Stimulated activated CD4-positive, alpha-beta T cell treated with anti-CD3 and anti-CD28 coated beads, Interleukin-1b, Interleukin-23, amount 100 ng/mL, for 4 hours (primary cell): ENCODE measurements at places on chromosomes 5 and 9.

DNA sequence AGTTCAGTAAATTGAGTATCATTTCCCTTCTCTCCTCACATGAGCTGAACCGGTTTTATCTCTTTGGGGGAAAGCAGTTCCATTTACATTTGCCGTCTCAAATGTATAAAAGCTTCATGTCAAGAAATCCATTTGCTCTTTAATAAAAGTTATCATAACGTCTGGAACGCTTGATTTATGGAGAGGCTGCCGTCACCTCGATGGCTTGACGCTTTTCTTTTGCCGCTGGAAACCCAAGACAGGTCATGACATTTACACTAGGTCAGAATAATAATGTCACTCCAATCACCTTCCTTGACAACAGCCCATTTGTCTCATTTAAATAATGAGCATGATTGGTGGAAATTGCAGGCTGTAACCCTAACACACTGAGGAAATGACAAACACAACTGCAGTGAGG lies 443.4 kb downstream of the IRX1 start:
- no peak for DNase-seq

DNA sequence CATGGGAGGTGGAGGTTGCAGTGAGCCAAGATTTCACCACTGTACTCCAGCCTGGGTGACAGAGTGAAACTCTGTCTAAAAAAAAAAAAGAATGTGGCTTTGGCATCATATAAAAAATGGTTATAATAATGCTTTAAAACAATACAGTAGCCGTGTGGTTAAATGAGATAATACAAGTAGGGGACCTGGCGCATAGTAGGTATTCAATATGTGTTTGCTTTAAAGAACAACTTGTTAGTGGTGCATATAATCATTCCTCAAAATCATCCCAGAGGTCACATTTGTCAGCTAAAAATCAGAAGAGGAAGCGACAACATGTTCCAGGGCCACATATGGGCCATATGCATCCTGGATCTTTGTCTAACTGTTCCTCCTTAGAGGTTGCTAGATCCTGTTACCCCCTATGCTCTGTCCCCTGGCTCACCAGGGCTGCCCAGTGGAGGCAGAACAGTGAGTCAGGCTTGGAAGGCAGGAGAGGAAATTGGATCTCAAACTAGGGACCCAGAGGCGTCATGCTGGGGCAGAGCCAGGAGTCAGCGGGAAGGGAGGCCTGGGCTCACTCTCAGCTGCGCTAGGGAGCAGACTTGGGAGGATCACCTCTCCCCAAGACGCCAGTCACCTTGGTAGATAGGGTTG lies 27.7 kb downstream of the LHX6 start:
- no peak for DNase-seq

- no peak for DNase-seq
Measured at GRCh38 chr5:34611464-34612415, 44.4 kb upstream of the RAI14 start.

GRCh38 chr5:155897761-155898160 lies 429.2 kb upstream of the SGCD start:
- no peak for DNase-seq

- no peak for DNase-seq
Measured at GRCh38 chr9:125763394-125763801, 16.2 kb downstream of the PBX3 start.

- no peak for DNase-seq
Measured at GRCh38 chr5:117943541-117943940, 1044.8 kb downstream of the DTWD2 start.

- no peak for DNase-seq
Measured at GRCh38 chr9:20940447-20941173, 90.8 kb downstream of the HACD4 start.

- peak; percentile 47 for DNase-seq
Measured at GRCh38 chr5:73215891-73216610, 43.1 kb downstream of the TMEM174 start.

- no peak for DNase-seq
Measured at GRCh38 chr9:94859226-94859625, 132.7 kb downstream of the AOPEP start.

DNA sequence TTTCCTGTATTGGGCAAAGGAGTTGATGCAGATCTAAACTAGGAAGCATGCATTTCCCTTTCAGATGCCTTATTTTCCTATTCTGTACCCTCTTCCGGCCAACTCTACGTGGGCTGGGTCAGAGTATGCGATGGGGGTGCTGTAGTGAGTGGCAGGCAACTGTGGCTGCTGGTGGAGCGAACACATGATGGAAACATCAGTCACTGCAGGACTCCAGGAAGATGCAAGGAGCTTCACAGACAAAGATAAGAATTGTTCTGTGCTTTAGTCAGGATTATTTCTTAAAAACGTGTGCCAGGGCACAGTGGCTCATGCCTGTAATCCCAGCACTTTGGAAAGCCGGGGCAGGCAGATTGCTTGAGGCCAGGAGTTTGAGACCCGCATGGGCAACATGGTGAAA lies 75.1 kb downstream of the PSAT1 start:
- DNase-seq = no peak

- DNase-seq = no peak
Measured at GRCh38 chr5:89187268-89187667, 304.3 kb upstream of the MEF2C start.

- DNase-seq = no peak
Measured at GRCh38 chr9:114452219-114453165, 52.8 kb downstream of the WHRN start.

DNA sequence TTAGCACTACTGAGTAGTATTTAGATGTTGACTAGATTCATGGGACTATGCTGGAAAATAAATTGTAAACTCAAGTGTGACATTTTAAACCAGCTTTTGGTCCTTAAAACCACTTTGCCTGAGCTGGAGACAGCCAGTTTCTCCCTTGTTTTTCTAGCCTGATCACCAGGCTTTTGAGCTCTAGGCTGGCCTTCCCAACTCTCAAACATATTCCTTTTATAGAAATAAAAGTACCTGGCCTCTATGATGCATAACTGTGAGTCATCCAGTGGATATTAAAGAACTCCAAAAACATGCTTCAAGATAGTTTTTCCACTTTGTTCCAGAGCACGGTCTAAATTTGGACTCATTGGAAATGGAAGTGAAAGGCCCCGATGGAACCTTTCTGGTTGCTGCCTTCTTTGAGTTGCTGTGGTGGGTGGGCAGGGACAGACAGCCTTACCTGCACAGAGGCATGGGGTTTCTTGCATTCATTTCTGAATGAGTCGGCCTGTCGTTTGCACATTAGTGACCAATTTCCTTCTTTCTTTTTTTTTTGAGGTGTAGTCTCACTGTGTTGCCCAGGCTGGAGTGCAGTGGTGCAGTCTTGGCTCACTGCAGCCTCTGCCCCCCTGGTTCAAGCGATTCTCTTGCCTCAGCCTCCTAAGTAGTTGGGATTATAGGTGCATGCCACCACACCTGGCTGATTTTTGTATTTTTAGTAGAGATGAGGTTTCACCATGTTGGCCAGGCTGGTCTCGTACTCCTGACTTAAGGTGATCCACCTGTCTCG lies 43.1 kb downstream of the TRIO start:
- no peak for DNase-seq

DNA sequence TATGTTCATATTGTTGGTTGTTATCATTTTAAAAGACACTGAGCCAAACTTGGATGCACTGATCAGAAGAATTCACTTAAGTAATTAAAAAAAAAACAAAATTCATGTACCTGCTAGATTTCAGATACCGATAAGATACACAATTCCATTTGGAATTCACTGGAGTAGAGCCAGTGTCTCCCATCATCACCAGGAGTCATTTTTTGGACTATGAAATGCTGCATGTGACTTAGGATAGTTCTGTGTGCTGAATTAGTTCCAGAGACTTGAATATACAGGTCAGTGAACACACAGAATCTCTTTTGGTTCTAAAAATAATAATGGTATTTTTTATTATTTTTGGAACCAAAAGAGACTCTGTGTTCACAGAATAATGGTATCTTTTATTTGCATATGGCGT lies 482.6 kb upstream of the PIK3R1 start:
- no peak for DNase-seq

DNA sequence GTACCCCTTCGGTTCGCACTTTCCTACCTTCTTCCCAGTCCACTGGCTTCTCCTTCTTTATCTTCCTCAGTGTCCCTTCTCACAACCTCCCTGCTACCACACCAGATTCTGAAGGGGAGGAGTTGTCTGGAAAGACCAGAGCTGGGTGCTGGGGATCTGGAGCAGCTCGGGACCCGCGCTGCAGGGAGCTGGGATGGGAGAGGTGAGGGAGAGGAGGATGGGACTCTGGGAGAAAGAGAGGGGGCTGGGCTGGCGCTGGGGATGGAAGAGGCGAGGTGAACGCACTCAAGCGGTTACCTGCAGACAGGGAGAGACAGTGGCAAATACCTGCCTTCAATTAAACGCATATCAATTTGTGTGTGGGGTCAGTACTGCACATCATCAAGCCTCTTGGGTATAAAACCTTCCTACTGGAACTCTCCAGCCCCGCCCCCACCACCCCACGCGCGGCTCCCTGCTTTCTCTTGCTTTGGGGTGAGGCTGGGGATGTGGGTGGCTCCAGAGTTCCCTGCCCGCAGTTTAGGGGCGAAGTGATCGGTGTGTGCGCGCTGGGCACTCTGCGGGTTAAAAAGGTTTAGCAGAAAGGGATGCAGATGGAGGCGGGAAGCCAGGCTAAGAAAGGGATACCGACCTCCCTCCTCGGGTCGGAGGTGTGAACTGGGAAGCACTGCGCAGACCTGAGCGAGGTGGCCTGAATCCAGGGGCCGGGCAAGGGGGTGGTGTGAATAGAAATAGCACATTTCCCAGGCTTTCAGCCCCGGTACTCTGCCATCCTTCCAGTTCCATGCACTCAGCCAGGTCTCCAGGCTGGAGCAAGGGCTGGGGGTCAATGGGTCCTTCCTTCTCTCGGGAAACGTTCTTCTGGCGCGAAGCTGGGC lies 977 bp upstream of the PAM start:
- DNase-seq = peak; percentile 22

- no peak for DNase-seq
Measured at GRCh38 chr5:145787001-145787400, 48.1 kb downstream of the PRELID2 start.

DNA sequence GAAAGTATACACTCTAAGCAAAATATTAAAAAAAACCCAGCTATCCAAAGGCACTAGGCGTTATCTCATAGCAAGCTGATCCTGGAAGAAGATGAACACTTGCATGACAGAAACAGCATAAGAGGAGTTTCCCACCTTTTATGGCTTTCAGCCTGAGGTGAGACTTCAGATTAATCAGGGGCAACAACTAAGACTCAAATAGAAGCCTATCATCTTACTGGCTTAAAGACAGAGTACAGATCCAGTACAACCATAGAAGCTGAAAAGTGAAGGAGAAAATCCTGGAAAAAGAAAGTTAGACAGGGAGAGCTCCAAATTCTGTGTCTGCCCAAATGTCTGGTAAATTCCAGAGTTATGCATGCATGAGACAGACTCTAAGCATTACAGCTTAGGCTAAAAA lies 360.8 kb upstream of the KCNN2 start:
- DNase-seq = no peak

GRCh38 chr5:3490957-3491507 lies 104.6 kb upstream of the IRX1 start:
- DNase-seq = no peak

GRCh38 chr5:55800924-55801323 lies 50.2 kb upstream of the IL31RA start:
- no peak for DNase-seq

DNA sequence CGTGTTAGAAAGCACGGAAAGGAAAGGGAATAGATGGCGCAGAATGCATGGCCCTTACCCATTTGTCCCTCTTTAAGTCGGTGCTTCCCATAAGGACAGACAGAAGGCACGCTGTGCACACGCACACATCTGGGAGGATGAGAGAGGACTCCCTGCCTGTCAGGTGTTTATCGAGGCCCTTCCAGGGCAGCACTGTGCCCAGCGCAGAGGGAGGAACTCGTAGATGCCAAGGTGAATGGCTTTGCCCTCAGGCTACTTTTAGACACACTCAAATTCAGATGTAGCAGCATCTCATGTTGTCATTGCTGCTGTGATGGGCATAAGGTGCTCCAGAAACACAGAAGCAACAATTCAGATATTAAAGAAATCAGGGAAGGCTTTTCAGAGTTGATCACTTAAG lies 70.2 kb upstream of the CTSL start:
- no peak for DNase-seq

DNA sequence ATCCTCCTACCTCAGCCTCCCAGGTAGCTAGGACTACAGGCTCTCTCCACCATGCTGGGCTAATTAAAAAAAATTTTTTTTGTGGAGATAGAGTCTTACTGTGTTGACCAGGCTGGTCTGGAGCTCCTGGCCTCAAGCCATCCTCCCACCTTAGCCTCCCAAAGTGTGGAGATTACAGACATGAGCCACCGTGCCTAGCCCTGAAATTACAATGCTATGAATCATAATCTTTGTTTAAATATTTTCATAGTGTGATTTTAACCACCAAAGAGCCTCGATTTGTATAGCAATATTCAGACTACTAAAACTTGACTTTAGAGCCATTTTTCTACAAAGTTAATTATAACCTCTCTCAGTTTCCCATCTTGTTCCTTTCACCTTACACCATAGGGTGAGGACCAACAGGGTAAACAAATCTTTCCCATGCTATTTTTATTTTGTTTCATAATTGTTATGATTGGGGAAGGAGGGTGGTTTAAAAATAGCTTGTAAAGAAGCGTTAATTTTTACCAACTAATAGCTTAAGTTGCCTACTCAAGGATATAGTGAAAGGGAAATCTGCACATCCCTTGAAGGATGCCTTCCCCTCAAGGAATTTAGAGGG lies 32.7 kb downstream of the UBE2D2 start:
- no peak for DNase-seq

GRCh38 chr9:8940650-8941049 lies 1141.1 kb upstream of the DMAC1 start:
- no peak for DNase-seq

- no peak for DNase-seq
Measured at GRCh38 chr9:69030851-69031645, 4.5 kb upstream of the FXN start.

DNA sequence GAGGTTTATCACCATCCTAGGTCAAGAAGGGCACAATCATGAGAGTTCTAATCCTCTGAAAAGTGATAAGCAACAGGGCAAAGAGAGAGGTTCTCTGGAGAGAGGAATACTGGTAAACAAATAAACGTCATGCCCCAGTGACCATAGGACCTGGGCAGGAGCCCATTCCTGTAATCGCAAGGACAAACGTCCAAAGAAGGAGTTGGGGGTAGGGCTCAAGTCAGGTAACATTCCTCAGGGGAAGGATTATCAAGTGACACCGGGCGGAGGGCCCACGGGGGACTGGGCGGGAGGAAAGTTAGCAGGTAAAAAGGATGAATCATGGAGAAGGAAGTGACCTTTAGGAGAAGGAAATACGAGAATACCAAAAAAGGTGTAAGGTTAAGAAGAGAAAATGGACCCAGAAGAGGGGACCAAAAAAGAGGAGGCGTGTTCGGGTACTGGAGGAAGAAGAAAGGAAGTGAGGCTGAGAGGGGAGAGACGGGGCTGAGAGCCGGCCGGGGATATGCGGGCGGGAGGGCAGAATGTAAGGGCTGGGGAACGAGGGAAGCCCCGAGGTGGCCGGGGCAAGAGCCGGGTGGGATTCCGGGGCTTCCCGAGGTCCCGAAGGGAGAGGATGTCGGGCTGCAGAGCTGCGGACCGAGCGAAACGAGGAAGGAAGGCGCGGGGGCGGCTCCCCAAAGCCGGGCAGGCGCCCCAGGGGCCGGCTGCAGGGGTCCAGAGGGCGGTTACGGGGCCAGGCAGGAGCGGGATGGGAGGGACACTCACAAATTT lies 583 bp downstream of the DIAPH1 start:
- peak; percentile 42 for DNase-seq

GRCh38 chr9:137032858-137033257 lies 970 bp upstream of the FUT7 start:
- no peak for DNase-seq
